Mammary epithelial cell (primary cell): ENCODE measurements at places on chromosomes 2 and 18. TPM values are rescaled to one million over a fixed set of nuclear protein-coding genes. Genes with fewer than 3 reads are reported as not detected.

The PSMA8 gene
- total RNA-seq, result not detected in 2 replicates

The ACAA2 gene
- total RNA-seq, result 45.9 and 61.7 TPM in 2 replicates

The CPS1 gene
- total RNA-seq, result 27.8 TPM

The UPP2 gene
- not detected for total RNA-seq

The MERTK gene
- total RNA-seq, result 0.19 and 0.48 TPM in 2 replicates

The SLC9A4 gene
- 0.07 and 0.19 TPM in 2 replicates for total RNA-seq
